ENCODE measurements at places on chromosomes 3 and 15.

DNA sequence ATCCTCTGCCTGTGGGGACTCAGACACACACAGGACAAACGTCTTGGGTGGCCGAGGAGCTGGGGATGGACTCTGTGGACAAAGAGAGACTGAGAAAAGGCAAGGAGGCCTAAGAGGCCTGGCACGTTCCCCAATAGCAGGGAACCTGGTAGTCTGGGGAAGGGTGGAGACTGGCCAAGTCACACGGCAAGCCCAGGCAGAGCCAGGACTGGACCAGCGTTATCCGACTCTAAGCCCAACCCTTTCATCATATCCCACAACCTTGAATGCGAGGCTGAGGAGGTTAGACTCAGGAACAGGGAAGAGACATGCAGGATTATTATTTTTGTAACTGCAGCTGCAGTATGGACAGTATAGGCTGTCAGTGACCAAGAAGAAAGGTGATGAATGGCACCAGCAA is 53.4 kb downstream of the SLC6A11 start:
- no peak for DNase-seq

DNA sequence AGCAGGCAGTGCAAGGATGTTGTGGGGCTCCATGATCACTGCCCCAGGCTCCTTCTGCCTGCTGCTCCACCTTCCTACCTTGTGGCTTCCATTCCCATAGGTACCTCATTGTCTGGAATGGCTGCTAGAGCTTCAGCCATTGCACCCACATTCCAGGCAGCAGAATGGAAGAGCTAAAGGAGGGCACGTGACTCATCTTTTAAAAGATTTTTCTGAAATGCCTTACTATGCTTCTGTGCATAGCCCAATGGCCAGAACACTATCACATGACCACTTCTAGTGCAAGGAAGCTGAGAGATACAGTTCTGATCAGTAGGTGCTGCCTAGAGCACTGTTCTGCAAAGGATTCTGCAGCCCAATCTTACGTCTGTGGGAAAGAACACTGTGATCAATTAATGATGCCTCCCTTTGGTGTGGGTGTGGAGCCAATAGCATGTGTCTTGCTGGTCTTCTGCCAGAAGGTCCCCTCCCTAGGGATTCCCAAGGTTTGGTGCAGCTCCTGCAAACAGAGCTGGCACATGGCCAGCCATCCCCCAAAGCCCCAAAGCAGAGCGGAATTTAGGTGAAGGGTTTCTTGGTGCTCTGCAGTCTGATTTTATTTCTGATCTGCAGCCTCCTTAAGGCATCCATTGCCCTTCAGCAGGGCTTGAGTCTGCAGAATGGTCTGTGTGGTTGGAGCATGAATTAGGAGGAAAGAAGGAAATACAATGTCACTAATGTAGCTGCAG is 34.4 kb downstream of the SPSB4 start:
- DNase-seq: no peak

- DNase-seq: no peak
Measured at GRCh38 chr15:50881121-50882048, 27.1 kb upstream of the AP4E1 start.

DNA sequence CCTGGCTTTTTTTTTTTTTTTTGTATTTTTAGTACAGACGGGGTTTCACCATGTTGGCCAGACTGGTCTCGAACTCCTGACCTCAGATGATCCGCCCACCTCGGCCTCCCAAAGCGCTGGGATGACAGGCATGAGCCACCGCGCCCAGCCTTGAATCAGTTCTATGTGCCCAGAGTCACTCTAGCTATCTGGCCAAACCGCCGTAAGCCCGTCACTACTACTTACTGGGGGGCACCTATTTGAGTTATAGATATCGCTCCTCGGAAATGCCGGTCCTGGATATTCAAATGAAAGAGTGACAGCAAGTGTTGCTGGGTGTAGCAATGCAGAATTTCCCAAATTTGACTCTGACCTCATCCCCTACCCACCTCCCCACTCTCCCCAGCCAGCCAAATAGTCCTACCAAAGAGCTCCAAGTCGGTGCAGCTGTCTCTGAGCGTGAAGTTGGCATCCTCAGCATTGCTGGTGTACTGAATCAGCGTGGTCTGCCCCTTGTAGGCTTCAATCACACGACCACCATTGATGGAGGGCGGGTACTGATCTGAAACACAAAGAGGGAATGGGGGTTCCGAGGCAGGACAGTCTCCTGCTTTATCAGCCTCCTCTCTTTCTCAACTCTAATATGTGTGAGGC is 38.1 kb downstream of the MUC20 start:
- no peak for DNase-seq

DNA sequence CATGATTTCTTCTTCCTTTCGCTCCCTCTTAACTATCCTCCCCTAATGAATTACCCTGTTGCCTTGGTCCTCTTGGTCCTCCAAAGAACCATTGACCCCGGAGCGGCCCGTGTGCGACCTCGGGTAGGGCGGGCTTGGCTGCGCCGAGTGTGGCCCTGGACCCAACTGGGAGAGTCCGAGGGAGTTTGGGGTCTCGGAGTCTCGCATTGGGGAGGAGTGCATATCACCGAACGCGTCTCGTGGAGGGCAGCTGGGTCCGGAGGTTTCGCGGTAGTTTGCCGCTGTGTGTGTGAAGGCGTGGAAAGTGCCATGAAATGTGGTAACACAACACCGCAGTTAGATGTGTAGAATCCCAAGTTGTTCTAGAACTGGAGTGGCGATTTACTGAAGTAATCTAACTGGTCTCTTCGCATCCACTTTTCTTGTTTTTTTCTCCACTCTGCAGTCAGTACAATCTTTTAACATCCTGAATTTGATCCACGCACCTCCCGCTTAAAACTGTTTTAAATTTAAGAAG is 363 bp downstream of the GTF2E1 start:
- peak; percentile 17 for DNase-seq

DNA sequence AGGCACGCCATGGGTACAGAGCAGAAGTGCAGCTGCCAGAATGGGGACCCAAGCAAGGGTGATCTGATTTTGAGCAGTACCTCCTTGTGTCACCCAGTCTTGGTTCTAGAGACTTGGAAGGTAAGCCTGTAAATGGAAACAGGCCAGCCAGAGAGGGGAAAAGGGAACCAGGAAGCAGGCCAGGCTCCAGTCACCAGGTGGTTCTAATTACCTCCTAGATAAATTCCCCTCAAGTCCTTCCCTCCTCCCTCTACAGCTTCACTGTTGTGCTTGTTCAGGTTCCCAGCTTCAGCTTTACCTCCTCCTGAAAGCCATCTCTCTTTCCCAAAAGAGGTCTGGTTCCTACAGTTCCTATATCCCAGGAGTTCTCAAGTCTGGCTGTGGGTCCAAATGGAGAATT is 58.8 kb upstream of the SLC7A14 start:
- no peak for DNase-seq

GRCh38 chr3:8875836-8876235 is 87.4 kb downstream of the RAD18 start:
- no peak for DNase-seq

GRCh38 chr3:76585794-76586392 is 454.0 kb upstream of the ROBO2 start:
- no peak for DNase-seq

DNA sequence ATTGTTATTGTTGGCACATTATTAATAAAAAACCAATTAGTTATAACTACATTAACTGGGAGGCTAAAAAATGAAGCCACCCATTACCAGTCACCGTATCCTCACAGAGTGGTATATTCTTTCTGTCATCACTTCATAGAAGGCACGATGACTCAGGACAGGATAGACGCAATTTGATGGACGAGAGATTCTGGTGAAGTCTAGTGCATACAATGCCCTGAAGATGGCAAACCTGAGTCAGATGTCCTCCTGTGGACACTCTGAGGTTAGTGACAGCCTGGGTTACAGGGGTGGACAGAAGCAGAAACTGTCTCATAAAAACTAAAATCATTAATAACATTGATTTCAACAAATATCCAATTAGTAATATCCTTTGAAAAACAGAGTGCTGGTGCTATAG is 150.3 kb downstream of the SLC9A9 start:
- DNase-seq: no peak

DNA sequence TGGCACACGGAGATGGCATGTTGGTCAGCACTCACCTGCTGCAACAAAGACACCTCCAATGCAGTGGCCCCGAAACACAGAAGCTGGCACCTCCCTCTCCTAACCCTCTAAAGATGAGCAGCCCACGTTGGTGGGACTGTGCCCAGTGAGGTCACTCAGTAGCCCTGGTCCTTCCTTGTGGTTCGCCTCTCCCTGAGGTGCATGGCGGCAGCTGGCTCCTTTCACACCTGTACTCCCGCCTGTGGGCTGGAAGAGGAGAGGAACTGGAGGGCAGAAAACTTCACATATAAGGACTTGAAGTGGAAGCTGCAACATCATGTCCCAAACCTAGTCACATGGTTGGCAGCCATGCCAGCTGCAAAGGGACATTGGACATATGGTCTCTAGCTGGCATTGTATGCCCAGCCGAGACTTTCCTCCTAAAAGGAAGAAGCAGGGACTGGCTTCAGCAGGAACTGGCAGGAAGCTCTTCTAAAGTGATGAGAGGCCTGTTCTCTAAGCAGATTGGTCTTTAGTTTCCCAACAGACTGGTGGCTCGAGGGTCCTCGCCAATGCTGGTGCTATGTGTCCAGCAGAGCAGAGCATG is 10.8 kb upstream of the C3orf22 start:
- DNase-seq: no peak

GRCh38 chr3:14245248-14245639 is 66.6 kb downstream of the LSM3 start:
- DNase-seq: no peak

DNA sequence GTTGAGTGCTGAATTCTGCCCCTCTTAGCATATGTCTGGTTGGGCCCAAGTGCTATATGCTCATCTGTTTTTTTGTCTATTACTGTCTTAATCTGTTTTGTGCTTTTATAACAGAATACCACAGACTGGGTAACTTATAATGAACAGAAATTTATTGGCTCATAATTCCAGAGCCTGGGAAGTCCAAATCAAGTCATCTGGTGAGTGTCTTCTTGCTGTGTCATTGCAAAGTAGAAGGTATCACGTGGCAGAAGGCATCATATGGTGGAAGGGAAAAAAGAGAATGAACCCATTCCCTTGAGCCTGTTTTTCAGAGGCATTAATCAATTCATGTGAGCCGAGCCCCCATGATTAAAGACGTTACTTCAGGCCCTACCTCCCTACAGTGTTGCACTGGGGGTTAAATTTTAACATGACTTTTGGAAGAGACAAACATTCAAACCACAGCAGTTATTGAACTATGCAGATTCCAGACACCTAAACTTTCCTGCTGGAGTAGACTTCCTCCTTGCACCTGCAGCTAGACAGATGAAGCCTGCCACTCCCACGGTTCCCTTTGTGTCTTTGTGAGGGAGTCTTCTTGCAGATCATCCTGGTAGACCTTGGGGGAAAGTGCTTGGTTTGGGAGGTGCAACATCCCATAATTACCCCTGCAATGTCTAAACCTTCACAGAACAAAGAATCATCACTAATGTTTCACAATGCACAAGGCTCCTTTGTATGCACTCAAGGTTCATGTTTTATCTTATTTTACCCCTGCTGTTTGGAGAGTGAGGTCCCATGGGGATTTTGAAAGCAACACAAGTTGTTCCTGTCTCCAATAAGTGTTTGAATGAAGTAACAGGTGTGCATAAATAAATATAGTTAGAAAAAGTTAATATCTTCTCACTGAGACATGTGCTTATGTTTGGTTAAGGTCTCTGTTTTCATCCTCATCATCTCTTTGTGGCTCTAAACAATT is 64.7 kb upstream of the XCR1 start:
- no peak for DNase-seq

DNA sequence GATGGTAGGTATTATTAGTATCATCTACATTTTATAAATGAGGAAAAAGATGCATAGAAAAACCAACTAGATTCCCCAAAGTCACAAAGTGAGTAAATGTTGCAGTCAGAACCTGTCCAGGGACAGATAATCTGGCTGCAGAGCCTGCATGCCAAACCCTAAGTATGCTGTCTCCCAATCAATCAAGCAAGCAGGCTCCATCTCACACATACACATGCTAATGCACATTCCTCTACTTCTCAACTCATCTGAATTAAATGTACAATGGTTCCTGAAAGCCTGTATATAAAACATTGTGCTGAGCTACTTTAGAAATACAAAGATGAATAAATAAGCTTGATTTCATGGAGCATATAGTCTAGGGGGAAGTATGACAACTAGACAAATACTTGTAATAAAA is 101.0 kb downstream of the CBLB start:
- no peak for DNase-seq

DNA sequence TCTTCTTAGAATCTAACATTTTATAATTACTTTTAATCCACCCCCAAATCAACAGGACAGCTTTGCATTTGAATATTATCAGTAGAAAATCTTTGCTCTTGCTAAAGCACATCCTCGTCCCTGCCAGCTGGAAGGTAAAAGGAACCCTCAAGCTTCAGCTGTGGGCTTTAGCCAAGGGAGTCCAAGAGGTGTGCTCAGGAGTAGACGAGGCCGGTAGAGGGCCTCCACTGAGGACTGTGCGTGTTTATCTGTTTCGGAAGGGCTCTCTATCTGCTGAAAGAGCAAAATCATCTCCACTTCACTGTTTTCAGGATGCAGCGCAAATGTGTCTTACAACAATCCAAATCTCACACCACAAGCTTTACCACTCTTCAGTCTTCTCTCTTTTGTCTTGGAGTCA is 257.4 kb upstream of the IL12A start:
- no peak for DNase-seq

- no peak for DNase-seq
Measured at GRCh38 chr15:70164156-70164900, 66.6 kb upstream of the TLE3 start.

GRCh38 chr3:148906667-148907066 is 41.6 kb downstream of the CPA3 start:
- DNase-seq: no peak

- peak; percentile 23 for DNase-seq
Measured at GRCh38 chr3:50237133-50237651, 1.2 kb downstream of the GNAI2 start.

GRCh38 chr15:27902680-27903385 is 196.3 kb downstream of the OCA2 start:
- DNase-seq: no peak

DNA sequence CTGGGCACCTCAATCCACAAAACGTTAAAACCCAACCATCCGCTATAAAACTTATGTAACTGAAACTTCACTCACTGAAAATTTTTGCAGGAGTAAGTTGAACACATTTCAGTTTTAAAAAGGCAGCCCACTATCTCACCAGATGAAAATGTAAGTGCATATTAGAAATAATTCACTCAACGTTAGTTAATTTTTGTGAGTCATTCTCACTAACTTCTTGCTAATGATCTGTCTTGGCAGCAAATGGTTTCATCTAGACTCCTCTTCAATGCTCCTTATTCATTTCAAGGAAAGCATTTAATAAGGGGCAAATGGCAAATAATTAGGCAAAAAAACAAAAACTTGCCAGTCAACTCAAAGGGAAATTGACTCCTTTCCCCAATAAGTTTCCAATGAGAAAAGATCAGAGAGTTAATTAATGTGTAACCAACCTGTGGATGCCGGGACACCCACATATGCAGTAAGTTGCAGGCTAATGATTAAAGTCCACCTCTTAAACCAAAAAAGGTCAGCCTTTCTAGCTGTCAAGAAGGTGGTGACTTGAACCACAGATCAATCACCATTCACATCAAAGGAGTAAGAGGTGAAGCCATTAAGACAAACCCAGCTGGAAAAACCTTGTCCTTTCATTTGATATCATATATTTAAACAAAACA is 22.9 kb upstream of the PRICKLE2 start:
- DNase-seq: no peak

- DNase-seq: no peak
Measured at GRCh38 chr15:45425135-45425534, 46.8 kb upstream of the GATM start.

- no peak for DNase-seq
Measured at GRCh38 chr3:52361898-52362297, 45.8 kb downstream of the DNAH1 start.

GRCh38 chr3:114079761-114080160 is 23.2 kb downstream of the QTRT2 start:
- no peak for DNase-seq

GRCh38 chr15:66261056-66261455 is 7.5 kb upstream of the MEGF11 start:
- DNase-seq: no peak

Measured in CD4-positive, alpha-beta T cell treated with Interleukin-2 at 100 ng/mL for 4 hours (primary cell).